ENCODE measurements at places on chromosomes 11 and 22. TPM values are rescaled to one million over a fixed set of nuclear protein-coding genes. Genes with fewer than 3 reads are reported as not detected.

TPH1 gene
- polyA plus RNA-seq = 0.08 TPM

ANO9 gene
- 0.15 TPM for polyA plus RNA-seq

SLC25A18 gene
- polyA plus RNA-seq = 6.9 TPM

STK33 gene
- polyA plus RNA-seq = 0.30 TPM

ZC3H12C gene
- 2.5 TPM for polyA plus RNA-seq

PNPLA5 gene
- 0.18 TPM for polyA plus RNA-seq

BARX2 gene
- polyA plus RNA-seq = not detected

BRSK2 gene
- polyA plus RNA-seq = 0.78 TPM

KLHL35 gene
- polyA plus RNA-seq = 1.2 TPM

SCUBE1 gene
- 0.09 TPM for polyA plus RNA-seq

Measured in psoas muscle (tissue), 8 donors.